ENCODE measurements at places on chromosomes 12 and 14.

DNA sequence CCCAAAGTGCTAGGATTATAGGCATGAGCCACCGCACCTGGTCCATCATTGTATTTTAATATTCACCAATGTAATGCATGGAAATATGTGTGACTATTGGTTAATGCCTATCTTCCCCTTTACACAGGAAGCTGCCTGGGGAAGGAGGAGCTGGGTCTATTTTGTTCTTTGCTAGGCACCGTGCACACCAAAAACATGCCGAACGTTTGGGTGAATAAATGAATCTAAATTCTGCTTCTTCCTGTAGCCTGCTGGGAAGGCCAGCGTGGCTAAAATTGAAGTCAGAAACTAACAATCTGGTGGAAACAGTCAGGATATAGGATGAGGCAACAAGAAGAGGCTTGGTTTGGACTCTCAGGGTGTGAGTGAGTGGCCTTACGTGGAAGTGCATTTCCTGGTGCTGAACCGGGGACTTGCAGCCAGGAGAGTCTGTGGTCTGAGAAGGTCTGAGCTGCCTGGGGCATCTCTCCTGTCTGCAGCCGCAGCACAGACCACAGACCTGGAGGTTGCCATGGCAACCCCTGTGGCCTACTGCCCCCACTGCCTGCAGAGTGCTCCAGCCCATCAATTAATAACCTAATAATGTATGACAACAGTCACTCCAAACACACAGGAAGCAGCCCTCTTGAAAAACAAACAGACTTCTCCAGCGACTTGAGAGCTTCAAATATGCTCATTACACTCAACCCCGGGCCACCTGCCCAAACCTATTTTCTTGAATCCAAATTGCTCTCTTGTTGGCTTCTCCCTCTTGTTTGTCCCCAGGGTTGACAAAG lies 5.5 kb upstream of the GPR68 start:
- DNase-seq: peak; percentile 48

DNA sequence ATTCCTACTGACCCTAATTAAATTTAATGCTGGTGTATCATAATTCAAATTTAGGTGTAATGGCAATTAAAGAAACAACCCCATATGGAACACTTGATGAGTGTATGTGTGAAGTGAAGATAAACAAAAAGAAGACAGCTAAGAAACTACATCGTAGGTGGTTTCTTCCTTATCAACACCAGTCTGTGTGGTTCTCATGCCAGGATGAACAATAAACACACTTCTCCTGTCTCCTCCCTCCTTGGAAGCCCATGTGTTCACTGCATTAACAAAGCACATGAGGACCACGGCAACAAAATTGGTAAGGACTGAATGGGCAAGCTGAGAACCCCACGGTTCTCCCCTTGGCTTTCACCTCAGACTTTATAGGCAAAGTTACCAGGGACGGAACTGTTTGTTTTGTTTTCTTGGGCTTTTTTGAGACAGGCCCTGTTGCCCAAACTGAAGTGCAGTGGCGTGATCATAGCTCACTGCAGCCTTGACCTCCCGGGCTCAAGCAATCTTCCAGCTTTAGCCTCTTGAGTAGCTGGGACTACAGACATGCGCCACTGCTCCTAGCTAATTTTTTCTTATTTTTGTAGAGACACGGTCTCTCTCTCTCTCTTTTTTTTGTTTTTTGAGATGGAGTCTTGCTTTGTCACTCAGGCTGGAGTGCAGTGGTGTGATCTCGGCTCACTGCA lies 71.0 kb downstream of the TRAFD1 start:
- DNase-seq: no peak

DNA sequence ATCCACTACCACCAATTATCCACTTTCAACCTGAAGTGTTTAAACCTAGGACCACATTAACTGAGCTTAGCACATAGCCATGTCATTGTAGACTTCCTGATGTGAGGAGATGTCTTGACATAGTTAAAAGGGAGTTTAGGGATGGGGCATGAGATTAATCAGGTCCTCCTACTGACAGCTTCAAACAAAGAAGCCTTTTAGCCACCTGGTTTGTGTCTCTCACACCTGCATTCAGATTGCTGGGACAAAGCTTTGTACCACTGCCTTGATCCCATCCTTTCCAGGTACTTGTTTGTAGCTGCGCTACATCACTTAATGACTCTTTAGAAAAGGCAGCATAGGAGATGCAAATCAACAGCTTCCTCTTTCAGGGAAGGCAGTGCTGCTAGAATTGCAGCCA lies 340.7 kb upstream of the DDHD1 start:
- no peak for DNase-seq

GRCh38 chr12:75870878-75871277 lies 160.7 kb downstream of the PHLDA1 start:
- DNase-seq: no peak

All from stimulated activated CD4-positive, alpha-beta T cell treated with anti-CD3 and anti-CD28 coated beads, Interleukin-15, amount 100 ng/mL, for 24 hours (primary cell).